ENCODE measurements at places on chromosomes 11 and 22.

DNA sequence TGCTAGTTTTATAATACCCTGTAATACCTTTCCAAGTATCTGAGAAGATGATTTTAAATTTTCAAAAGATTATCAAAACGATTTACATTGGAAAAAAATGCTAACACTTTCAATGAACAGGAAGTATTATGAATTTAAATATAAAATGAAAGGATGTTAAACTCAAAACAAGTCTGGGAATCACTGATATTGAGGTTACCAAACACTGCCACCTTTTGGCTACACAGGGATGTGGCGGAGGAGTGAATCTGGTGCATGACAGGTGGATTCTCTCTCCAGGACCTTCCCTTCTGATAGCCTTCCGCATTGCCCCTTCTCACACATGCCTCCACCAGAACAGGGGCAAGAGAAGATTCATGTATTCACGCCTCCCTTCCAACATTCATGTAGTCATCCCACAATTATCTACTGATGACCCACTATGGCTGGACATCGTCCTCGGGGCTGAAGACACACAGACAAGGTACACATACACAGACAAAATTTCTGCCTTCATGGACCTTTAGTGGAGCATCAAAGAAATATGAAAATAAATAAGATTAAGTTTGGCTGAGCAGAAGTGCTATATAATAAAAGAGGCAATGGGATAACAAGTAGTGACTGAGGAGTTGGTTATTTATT is 34.7 kb downstream of the ATG16L2 start:
- peak; percentile 54 for DNase-seq

GRCh38 chr11:100867606-100868005 is 180.5 kb downstream of the ARHGAP42 start:
- DNase-seq, result no peak

- DNase-seq, result no peak
Measured at GRCh38 chr11:118224511-118225188, at the start of gene JAML. JAML (minus strand) TSS chr11:118225011; CDS start chr11:118214866, 10,145 bp downstream.

- DNase-seq, result no peak
Measured at GRCh38 chr11:67468056-67468455, 995 bp downstream of the TMEM134 start.

- no peak for DNase-seq
Measured at GRCh38 chr11:78773077-78773476, 198.4 kb upstream of the NARS2 start.

GRCh38 chr11:80846442-80846841 is 1405.6 kb upstream of the TENM4 start:
- no peak for DNase-seq

- no peak for DNase-seq
Measured at GRCh38 chr11:131993246-131993645, 622.8 kb downstream of the NTM start.

- peak; percentile 53 for DNase-seq
Measured at GRCh38 chr11:86291466-86292262, 10.4 kb upstream of the HIKESHI start.

GRCh38 chr22:24803064-24803542 is 2.9 kb upstream of the SGSM1 start:
- DNase-seq, result peak; percentile 80

- no peak for DNase-seq
Measured at GRCh38 chr11:57598831-57599155, 1.3 kb downstream of the SERPING1 start.

DNA sequence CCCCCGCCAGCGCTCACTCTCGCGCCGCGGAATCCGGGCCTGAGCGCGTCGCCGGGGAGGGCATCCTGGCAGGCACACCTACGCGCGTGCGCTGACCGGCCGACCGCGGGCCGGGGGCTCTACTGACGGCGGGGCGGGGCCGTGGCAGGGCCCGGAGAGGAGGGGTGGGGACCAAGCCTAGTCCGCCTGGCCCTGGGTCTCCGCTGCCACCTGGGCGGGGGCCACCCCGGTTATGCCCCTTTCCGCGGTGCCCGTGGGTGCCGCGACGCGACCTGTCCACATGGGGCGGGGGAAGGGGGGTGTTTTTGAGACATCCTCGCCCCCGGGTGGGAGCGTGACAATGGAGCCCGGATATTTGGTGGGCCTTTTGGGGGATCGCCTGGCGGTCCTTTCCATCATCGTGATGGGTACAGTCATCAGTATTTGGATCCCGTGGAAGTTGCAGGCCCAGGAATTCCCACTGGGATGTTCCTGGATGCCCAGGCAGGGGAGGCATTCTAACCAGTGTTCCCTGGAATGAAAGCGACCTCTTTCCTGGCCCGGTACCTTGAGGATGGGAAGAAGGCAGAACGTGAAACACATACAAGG is 2.2 kb downstream of the NCAM1 start:
- no peak for DNase-seq

- no peak for DNase-seq
Measured at GRCh38 chr22:30008401-30008800, 71.9 kb upstream of the HORMAD2 start.

- DNase-seq, result no peak
Measured at GRCh38 chr11:12817681-12818332, 143.6 kb downstream of the TEAD1 start.

DNA sequence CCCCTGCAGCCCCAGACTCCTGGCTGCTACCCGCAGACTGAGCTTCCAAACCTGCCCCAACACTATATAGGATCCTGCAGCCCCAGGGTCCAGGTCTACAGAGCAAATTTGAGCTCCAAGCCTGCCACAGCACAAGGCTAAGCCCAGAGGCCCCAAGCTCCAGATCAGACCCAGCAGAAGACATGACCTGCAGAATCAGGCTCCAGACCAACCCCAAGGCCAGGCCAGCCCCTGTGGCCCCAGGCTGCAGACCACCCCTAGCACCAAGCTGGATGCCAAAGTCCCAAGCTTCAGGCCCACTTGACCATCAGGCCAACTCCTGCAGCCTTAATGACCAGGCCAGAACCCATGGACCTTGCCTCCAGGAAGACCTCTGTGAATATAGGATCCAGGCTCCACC is 145.3 kb downstream of the DLG2 start:
- no peak for DNase-seq

GRCh38 chr22:47616396-47617020 is 854.1 kb downstream of the TBC1D22A start:
- DNase-seq, result no peak

DNA sequence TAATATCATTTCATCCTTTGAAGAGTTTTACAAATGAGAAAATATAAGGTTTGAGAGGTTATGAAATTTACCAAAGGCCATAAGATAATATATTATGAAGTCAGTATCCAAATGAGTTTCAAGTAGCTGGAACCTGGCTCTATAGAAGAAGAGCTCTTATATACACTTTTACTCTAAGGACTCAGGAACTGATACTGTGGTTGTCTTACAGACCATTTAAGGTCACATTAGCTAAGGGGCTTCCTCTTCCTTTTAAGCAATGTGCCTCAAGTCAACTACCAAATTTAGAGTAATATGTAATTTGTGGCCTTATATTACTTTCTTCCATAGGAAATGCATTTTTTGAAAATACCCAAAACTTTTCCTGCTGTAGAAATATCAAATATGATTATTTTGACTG is 369.3 kb downstream of the DLG2 start:
- DNase-seq, result no peak

- no peak for DNase-seq
Measured at GRCh38 chr11:64608636-64609035, 17.6 kb downstream of the SLC22A12 start.

DNA sequence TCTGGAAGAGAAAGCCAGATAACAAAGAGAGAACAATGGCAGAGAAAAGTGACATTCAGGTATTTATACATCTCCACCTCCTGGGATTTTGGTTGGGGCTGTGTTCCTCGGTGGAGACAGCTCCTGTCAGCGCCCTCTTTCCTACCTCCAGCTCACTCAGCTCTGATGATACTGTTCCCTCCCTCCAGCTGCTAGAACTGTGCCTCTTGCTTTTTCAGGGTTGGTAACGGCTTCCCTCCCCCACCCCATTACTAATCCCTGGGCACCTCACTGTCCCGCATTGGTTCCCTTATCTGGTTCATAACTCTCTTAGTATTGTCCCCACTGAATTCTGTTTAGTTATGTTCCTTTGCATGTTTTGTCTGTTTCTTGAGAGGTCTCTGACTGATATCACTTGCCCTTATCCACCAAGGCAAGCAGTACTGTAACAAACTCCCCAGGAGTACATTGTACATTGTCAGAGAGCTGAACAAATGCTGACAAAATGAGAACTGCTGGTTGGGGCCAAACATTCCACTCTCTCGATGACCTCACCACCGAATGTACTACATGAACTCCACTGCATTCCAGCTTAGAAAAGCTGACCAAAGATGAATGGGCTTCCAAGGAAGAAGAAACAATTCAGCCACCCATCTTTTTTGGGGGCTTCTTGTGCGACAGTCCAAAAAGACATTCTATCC is 5.7 kb upstream of the FBXO3 start:
- DNase-seq, result no peak

- no peak for DNase-seq
Measured at GRCh38 chr11:105070306-105070705, 25.2 kb upstream of the CARD16 start.

DNA sequence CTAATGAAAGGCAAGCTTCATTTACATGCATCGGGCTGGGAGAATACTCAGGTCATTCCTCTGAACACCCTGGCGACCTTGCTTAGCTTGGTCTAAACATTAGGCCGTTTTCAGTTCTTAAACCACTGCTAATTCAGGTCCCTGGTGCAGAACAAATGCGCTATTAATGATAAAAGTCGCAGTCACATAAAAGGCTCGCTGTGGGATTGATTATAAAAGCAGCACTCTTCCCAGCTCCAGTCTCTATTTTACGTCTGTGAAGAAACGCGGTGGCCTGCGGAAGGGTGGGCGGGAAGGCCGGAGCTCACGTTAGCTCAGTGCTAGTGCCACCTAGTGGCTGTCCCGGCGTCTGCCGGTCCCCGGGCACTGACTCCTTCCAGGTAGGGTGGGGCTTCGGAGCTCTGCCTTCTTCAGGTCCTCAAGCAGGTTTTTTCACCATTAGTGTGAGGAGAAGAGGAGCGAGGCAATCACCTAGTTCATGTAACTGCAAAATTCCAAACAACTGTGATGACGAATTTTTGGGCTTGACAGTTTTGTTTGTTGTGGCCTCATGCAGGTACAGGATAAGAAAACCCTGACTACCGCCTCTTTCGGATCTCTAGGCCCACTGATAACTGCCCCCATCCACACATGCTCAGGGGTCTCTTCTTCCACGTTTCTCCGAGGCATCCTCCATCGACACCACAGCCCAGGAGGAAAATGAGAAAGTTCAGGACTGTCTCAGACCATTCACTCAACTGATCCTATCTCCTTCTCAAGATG is 66.5 kb upstream of the CLMP start:
- peak; percentile 92 for DNase-seq

- no peak for DNase-seq
Measured at GRCh38 chr11:115051938-115052590, 373.7 kb downstream of the NXPE2 start.

DNA sequence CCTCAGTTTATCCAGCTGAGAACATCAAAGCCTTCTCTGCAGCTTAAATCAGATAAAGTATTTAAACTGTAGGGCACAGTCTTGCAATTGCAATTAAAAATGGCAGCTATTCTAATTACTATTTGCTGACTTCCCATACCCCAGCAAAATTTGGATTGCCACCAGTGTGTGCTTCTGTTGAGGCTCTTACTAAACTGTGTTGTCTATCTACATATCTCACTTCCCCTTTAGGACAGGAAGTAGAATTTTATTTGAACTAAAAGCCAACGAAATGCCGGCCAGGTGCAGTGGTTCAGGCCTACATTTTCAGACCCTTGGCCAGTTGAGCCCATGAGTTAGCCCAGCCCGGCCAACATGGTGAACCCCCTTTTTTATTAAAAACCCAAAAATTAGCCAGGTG is 7.1 kb downstream of the SAA4 start:
- DNase-seq, result no peak

DNA sequence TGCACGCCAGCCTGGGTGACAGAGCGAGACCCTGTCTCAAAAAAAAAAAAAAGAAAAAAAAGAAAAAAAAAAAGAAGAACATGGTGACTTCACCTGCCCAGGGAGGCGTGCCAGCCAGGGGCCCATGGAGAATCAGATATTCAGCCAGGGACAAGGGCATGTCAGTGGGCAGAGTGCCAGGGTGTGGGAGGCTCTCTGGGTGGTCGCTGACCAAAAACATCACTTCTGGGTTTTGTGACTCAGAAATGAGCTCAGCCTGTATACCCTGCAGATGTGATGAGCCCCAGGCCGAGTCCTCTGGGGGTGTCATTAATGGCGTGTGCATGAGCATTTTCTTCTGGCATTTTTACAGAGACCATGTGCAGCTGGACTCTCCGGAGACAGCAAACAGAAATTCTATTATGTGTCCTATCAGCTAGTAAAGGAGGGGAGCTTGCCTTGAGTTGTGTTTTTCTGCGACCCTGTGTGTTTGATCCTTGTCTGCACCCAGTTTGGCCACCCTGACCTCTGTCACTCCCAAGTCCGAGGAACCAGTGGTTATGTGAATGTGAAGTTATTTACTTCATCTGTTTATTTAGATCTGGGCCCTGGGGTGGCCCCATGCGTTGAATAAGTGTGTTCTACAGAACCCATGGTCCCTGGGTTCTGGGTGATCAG is 53.6 kb downstream of the BCR start:
- DNase-seq, result no peak

GRCh38 chr11:127639916-127640315 is 639.3 kb upstream of the KIRREL3 start:
- DNase-seq, result no peak

- no peak for DNase-seq
Measured at GRCh38 chr11:113234888-113235287, 79.5 kb upstream of the TTC12 start.

- peak; percentile 61 for DNase-seq
Measured at GRCh38 chr11:121466063-121466794, 13.5 kb upstream of the SORL1-AS1 start.

- no peak for DNase-seq
Measured at GRCh38 chr11:29562183-29562582, 454.6 kb downstream of the KCNA4 start.

DNA sequence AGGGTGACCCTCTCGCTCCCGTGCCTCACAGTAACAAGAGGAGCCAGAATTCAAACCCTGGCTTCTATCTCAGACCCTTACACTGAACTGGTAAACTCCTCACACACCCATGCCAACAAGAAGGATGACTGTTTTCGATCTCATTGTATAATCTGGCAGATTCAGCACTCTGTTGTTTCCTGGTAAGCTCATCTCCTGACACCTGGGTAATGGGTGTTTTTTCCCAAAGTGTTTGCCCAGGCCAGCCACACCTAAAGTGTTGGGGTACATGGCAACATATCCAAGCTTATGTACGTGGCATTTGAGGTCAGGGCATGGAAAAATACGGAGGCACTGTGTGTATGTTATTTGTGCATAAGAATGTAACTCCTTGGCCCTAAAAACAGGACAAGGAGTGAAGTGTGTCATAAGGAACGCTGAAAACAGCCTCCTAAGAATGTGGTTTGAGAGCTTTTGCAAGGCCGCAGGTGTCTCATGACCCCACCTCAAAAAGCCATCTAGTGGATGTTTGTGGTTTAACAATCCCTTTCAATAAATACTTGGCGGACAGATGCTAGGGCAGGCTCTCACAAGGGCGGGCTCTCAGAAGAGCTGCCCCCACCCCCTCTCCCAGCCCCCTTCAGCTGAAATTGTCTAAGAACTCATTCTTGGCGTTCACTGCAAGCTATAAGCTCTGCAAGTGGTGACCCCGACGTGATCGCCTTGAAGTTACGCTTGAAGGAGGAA is at the start of gene MS4A15:
Gene MS4A15, plus strand, starts transcription at position 561 of the 726 bp plus-strand sequence. CDS start 6,867 bp downstream, outside the sequence.
- peak; percentile 43 for DNase-seq

GRCh38 chr11:368414-369335 is 624 bp upstream of the B4GALNT4 start:
- no peak for DNase-seq

GRCh38 chr22:25448435-25449051 is 115.9 kb upstream of the GRK3 start:
- peak; percentile 46 for DNase-seq

Measured in HEK293T (cell line).